GM20000 (cell line): ENCODE measurements at places on chromosomes 4 and X.

- no peak for DNase-seq
These were observed 294.9 kb upstream of the TRPC5 start for GRCh38 chrX:112377481-112377880.

DNA sequence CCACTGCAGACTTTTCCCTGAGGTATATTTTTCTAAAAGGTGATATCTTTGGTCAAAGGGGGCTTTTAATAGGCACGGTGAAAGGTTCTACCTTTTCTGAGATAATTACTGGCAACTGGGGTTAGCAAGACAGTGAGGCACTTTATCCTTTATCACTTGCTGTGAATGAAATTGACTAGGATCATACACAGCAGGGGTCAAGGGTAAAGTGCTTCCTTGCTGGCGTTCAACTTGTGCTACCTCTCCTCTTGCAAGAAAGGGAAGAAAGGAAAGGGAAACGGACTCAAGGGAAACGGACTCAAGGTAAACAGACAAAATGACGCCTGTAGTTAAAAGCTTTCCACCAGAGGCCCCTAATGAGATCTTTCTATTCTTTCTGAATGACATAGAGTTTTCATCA is 78.6 kb upstream of the RAPGEF2 start:
- no peak for DNase-seq

GRCh38 chr4:167421201-167421600 is 186.9 kb upstream of the SPOCK3 start:
- no peak for DNase-seq

DNA sequence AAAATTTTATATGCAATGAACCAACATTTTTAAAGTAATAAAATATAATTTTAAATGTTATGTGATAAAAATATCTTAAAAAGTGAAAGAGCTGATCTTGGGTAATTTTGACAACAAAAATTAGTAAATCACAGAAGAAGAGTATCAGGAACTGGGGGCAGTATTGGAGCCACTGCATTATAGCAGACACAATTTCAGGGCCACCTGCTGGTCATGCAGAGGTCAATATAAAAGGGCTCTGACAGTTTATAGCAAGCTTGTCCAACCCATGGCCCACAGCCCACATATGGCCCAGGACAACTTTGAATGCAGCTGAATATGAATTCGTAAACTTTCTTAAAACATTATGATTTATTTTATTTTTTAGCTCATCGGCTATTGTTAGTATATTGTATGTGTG is 13.0 kb upstream of the LEF1 start:
- peak; percentile 36 for DNase-seq

DNA sequence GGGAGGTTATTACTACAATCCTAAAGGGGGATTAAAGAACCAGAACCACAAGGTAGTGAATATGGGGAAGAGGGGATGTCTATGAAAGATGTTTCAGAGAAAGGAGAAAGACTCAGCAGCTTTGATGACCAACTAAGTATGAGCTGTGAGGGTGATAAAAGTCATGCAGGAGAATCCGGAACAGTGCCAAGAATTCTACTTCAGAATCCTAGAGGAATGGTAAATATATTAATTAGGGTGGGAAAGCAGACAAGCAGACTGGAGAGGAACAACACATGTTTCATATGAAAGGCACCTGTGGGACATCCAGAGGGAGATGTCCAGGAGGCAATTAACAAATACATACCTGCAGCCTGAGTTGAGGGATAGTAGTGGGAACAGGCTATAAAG is 642.2 kb upstream of the DIPK2B start:
- DNase-seq: no peak

GRCh38 chr4:80196922-80197573 is at the start of gene PRDM8:
Gene PRDM8, plus strand, starts transcription at chr4:80197503. Its CDS starts 2,578 bp downstream, at chr4:80200081.
- DNase-seq: no peak

GRCh38 chr4:15683143-15683495 is 1.5 kb downstream of the FAM200B start:
- no peak for DNase-seq

- peak; percentile 54 for DNase-seq
These were observed 114.6 kb downstream of the ARHGAP10 start for GRCh38 chr4:147846318-147847155.

DNA sequence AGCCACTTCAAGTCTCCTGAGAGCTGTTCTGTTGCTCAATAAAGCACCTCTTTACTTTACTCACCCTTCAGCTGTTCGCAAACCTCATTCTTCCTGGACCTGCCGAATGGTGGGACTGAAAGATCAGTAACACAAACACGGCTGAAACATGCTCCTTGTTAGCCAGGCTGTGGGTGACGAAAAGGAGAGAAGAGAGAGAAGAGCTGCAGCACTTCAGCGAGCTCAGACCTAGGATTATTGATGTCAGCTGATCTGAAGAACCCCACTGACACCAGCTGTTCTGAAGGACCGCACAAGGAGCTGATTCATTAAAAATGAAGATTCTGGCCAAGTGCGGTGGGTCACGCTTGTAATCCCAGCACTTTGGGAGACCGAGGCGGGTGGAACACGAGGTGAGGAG is 2020.0 kb upstream of the ADGRL3 start:
- DNase-seq: no peak

GRCh38 chr4:33072298-33073089 is 2352.3 kb downstream of the PCDH7 start:
- no peak for DNase-seq

DNA sequence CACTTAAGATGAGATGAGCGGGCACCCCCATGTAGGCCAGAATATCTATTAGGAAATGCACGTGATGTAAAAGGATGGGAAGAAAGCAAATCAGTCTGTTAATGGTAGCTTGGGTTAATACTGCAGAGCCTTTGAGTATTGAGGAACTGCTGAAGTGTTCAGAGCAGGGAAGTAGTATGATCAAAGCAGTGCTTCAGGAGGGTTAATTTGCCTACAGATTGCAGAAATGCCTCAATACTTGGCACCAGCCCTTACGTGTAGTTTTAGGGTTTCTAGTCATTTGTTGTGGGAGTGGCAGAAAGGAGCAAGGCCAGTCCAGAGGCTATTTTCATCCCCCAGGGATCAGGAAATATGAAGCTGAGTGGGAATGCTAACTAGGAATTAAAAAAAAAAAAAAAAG is 19.7 kb downstream of the ZFX start:
- DNase-seq: no peak

DNA sequence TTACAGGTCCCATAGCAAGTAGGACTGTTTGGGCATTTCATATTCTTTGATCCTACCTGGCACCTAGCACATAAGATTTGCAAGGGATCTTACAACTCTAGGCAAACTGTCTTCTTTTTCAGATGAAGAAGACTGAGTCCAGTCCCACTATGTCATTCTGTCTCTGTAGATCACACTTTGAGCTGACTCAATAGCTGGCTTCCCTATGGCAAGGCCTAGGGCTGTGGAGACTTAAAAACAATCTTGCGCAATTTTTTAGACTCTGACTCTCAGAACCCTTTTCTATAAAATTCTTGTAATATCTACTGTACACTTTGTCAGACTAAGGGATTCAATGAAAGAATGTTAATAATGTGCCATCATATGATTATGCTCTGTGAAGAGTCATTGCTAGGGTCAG is 26.7 kb downstream of the OTC start:
- DNase-seq: no peak

- no peak for DNase-seq
These were observed 13.0 kb downstream of the RGS12 start for GRCh38 chr4:3305610-3306371.

DNA sequence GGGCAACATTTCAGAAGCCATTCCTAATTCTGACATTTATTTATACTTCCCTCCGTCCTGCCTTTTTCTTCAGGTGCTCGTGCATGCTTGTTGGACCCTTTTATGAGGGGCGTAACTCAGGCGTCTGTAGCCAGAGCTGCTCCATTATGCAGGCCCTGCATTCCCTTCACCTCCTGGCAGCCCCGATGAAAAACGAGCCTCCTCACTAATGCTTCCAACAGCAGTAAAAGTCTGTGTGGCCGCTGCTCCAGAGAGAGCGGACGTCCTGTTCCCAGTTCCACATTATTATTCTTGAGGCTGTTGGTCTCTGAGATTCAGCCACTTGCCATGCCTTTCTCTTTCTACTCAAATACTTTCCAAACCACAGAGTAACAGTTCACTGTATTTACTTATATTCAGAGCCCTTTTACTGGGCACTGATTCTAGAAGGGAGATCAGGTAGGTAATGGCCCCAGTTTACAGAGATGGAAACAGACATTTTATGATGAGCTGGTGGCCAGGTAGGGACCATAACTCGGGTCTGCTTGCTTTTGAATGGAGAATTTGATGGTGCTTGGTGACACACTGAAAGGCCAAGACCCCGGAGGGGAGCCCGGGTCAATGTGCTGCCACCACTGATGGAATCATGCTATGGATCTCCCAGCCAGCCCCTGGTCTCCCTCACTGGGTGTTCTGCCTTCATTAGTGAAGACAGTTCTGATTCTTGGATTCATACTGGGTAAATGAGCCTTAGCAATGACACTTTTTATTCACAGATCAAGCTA is 101.0 kb downstream of the GATB start:
- no peak for DNase-seq

DNA sequence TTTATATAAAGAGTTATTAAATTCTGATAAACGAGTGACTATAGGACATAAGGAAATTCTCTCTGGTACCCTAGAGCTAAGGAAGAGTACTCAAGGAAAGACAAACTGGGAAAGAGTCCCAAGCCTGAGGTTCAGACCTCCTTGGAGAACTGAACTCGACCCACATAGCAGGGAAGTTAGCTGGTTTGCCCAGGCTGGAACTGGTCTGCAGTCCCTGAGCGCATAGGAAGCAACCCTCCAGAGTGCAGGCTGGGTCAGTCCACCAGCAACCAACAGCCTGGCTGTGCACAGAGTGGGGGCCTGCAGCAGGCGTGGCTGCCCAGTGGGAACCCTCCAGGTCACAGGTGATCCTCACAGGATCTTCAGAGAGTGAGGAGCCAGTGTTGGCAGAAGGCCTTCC is 114.1 kb downstream of the SOWAHB start:
- no peak for DNase-seq

- no peak for DNase-seq
These were observed 284.9 kb downstream of the FBXO8 start for GRCh38 chr4:173998471-173999144.

DNA sequence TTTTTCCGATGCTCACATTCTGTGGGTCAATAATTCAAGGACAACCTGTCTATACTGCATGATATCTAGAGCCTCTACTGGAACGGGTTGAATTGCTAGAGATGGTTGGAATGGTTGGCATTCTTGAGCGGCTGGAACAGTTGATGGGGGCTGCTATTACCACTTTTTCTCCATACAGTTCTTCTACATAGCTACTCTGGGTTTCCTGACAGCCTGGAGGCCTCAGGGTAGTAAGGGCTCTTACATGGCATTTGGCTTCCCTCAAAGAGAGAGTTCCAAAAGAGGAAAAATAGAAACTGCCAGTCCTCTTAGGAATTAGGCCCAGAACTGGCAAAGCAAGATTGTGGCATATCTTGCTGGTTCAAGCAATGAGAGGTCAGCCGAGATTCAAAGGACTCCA is 53.1 kb downstream of the NAA11 start:
- DNase-seq: no peak

DNA sequence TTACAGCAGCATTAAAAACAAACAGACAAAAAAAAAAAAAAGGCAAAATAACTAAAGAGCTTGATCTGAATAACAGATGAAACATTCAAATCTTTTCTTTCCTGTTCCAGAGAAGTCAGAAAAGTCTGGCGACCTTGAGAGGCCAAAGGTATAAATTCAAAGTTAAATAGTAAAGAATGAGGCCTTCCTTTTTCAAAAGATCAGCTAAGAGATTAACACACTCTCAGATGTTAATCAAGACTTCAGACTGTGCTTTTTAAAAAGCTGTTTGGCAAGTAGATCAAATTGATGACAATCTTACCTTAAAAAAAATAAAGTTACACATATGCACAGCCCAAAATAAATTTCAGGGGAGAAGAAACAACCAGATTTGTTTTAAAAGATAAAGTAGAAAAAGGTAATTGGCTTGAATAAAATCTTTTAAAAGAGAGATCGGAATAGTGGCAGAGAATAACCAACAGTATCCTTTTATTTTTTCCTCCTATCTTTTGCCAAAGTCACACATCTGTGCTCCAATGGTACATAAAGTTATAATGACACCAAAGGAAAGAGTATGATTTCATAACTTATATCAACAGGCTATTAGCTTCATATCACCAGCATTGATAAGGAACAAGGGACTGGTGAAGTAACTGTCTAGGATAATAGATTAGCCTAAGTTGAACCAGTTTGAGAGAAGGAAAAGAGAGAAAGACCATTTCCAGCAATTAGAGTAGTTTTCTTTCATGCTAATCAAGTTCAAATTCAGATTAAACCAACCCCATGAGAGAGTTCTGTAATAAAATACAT is 70.4 kb downstream of the METTL14 start:
- DNase-seq: no peak

DNA sequence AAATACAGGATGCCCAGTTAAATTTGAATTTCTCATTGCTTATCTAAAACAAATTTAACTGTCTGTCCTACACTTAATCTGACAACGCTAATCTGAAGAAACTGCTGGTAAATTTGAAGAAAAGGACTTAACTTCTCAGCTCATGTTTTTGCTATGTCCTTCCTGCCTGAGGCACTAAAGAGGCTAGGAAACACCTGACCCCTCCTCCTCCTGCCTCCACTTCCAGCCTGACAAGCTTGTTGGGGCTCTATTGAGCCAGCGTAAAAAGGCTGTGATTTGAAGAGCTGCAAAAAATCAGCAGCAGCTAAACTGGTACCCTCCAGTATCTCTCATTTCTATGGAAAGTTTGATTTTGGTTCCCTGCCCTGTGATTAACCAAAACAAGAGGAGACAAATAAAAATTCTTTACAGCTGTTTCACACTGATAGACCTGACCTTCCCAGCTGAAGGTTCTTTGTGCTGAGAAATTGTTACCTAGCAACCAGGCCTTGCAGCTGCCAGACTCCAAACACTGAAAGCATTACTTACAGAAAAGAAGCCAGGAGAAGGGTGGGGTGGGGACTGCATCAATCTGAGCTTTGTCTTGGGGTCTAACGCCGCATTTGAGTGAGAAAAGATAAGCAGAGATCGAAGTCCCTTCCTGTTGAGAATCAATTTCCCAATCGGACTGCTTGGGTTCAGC is 35.0 kb downstream of the DCX start:
- DNase-seq: no peak

- no peak for DNase-seq
These were observed 167.1 kb downstream of the AMELX start for GRCh38 chrX:11460347-11460746.
